ENCODE measurements at places on chromosomes 7 and 10.

DNA sequence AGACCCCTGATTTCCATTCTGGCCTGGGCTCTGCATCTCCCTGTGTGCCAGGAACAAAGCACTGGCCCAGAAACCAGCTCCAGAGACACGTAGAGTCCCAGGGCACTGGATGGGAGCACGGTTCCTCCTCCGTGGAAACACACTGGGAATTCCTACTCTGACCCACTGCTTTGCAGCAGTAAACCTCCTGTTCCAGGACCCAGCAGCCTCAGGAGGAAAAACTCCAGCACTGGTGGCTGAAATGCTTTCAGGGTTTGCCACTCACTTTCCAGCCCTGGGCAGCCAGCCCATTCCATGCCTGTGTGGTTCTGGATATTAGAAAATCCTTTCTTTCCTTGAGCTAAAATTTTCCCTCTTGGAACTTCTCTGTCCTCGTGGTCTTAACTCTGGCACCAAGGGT, 58.0 kb downstream of the FAM171A1 start:
- DNase-seq, result no peak

GRCh38 chr10:85621562-85621961, 745.0 kb downstream of the GRID1 start:
- no peak for DNase-seq

DNA sequence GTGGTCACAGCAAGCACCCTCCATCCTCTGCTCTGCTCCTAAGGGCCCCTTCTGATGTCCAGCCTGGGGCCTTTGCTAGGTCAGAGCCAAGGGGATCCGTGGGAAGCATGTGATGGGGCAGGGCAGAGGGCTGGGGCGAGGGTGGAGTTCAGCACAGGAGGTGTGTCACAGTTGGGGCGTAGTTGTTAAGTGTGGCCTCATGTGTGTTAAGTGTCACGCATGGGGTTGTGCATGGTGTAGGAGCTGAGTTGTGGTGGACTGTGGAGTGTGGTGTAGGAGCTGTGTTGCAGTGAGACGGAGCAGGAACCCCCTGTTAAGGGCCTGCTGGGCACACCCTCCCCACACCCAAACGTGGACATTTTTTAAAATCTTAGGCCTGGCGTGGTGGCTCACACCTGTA, 248.0 kb downstream of the USP6NL start:
- DNase-seq, result no peak

- DNase-seq, result no peak
These were observed 250.8 kb downstream of the ELFN1 start for GRCh38 chr7:1920881-1921280.

DNA sequence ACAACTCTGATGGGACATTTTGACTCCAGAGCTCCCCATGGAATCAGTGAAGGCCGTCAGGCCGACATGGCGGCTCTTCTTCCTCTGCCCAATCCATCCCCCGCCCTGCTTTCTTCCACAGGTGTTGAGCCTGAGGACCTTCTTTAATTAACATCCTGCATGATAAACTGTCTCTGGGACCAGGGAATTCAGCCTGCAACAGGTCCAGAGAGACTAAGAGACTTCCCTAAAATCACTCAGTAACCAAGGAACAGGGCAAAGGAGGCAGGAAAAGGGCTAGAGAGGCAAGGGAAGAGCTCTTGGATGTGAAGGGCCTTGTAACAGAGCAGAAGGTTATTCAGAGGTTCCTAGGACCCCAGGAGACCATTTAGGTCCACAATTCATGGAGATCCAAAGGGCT, 6.0 kb upstream of the PDLIM1 start:
- DNase-seq, result no peak

All from GM13977 (cell line).